ENCODE measurements at places on chromosomes 13 and 19. TPM values are rescaled to one million over a fixed set of nuclear protein-coding genes. Genes with fewer than 3 reads are reported as not detected.

DNA sequence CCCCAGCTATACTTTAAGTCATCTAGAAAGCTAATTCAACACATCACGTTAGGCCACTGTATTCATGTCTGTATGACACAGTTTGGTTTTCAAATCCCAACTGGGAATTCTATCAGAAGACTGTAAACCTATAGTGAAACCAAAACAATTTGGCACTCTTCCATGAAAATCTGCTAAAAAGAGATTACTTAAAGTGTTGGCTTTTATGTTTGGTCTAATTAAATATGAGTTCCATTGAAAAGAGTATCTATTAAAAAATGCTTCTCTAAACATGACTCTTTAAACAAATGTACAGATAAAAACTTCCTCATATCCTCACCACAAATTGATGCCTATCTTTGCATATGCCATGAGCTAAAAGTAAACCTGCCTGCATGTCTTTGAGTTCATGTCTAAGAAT is 25.4 kb downstream of the PCDH9 start:
- DNase-seq, result no peak
- no peak overlapping the region for H3K27ac ChIP-seq
- no peaks in the 10 kb centered on the region for H3K27me3 ChIP-seq
- no peaks in the 10 kb centered on the region for H3K36me3 ChIP-seq
- H3K4me1 ChIP-seq, result peaks cover 9% of the 10 kb centered on the region

GRCh38 chr19:29436591-29437103 is 89.1 kb upstream of the VSTM2B start:
- no peak overlapping the region for H3K27ac ChIP-seq
- no peak for DNase-seq
- H3K4me1 ChIP-seq, result no peaks in the 10 kb centered on the region
- H3K27me3 ChIP-seq, result peaks cover 45% of the 10 kb centered on the region

DNA sequence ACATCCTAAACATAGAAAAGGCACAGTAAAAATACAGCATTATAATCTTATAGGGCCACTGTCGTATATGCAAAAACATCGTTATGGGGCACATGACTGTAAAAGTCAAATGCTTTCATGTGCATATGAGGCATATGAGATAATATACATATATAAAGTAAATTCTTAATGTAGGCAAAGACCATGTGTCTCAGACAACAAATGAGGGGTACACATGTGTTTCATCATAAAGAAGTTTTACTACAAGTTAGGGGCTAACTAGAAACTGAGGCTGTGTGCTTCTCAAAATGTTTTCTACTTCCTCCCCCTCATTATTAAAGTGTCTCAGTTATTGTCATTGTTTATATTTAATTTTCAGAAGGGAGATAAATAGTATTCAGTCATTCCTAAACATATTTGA is 309.6 kb downstream of the SHISA2 start:
- peaks cover 11% of the 10 kb centered on the region for H3K4me1 ChIP-seq
- DNase-seq, result no peak
- H3K36me3 ChIP-seq, result no peaks in the 10 kb centered on the region
- H3K27ac ChIP-seq, result no peak overlapping the region

- H3K4me3 ChIP-seq, result no peak overlapping the region
- no peaks in the 10 kb centered on the region for H3K36me3 ChIP-seq
- H3K27ac ChIP-seq, result no peak overlapping the region
- no peak for DNase-seq
- H3K27me3 ChIP-seq, result no peaks in the 10 kb centered on the region
These were observed 241.0 kb downstream of the POSTN start for GRCh38 chr13:37357548-37357947.

- H3K4me1 ChIP-seq, result no peaks in the 10 kb centered on the region
- no peak overlapping the region for H3K4me3 ChIP-seq
- DNase-seq, result no peak
- H3K36me3 ChIP-seq, result no peaks in the 10 kb centered on the region
These were observed 72.3 kb upstream of the POMP start for GRCh38 chr13:28586439-28587173.

GRCh38 chr19:49929121-49929610 is at the start of the genes ATF5 and NUP62:
ATF5 (plus strand) TSS chr19:49929205; CDS start chr19:49930851, 1,646 bp downstream.
NUP62 (minus strand) TSS chr19:49929504; CDS start chr19:49909807, 19,697 bp downstream.
- H3K4me1 ChIP-seq, result peaks cover 45% of the 10 kb centered on the region
- H3K27me3 ChIP-seq, result no peaks in the 10 kb centered on the region
- H3K27ac ChIP-seq, result peak within 1 kb of the TSS; percentile 95
- H3K36me3 ChIP-seq, result peaks cover 33% of the 10 kb centered on the region
- H3K4me3 ChIP-seq, result peak within 1 kb of the TSS; percentile 100

GRCh38 chr13:23703246-23703860 is 133.1 kb downstream of the TNFRSF19 start:
- H3K27ac ChIP-seq, result peak overlapping the region; percentile 80
- no peaks in the 10 kb centered on the region for H3K36me3 ChIP-seq
- peaks cover 15% of the 10 kb centered on the region for H3K4me1 ChIP-seq
- DNase-seq, result no peak
- H3K4me3 ChIP-seq, result no peak overlapping the region
- no peaks in the 10 kb centered on the region for H3K27me3 ChIP-seq

DNA sequence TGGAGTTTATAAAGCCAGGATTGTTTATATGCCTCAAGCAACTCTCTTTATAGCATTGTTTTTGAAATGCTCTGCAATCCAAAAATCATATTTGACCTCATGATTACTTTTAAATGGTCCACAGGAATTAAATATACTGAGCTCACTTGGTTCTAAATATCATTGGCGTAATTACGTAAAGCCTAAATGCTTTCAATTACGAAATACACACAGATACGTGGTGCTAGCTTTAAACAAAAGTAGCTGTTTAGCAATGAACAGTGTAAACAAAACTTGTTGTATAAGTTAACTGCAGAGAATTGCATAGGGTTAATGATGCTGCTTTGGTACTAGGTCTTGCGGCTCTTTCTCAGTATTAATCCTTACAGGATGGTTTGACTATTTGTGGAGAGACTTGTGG is 346.6 kb downstream of the COG6 start:
- H3K4me3 ChIP-seq, result no peak overlapping the region
- no peaks in the 10 kb centered on the region for H3K36me3 ChIP-seq
- H3K4me1 ChIP-seq, result no peaks in the 10 kb centered on the region

DNA sequence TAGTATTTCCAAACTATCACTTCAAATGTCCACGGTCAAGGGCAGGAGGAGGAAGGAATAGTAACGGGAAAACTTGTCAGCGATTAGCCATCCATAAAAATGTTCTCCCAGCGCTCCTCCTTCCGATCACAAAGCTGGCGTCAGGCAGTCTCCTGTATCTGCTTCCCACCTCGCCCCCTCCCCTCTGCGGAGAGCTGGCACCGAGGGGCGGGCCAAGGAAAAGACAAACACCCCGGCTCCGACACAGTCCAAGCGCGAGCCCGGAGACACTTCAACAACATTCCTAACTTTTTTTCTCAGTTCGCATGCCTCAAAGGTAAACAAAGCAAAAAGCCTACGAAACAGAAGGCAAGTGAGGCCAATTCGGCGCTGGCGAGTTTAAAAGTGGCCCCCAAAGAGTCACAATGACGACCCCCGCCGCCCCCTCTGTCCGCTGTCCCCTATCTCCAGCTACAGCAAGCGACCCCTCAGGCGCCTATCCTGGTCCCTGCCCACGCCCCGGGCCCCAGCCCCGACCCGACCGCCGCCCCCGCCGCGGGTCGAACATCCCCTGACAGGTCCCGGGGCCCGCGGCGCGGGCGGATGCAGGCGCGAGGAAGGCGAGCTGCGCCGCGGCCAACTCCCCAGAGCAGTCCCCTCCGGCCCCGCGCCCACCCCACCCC is 736 bp downstream of the SMAD9 start:
- no peaks in the 10 kb centered on the region for H3K36me3 ChIP-seq
- peak overlapping the region; percentile 83 for H3K27ac ChIP-seq
- H3K4me1 ChIP-seq, result peaks cover 24% of the 10 kb centered on the region

GRCh38 chr13:107209824-107210722 is 642.1 kb upstream of the ARGLU1 start:
- H3K27ac ChIP-seq, result peak overlapping the region; percentile 4
- H3K36me3 ChIP-seq, result no peaks in the 10 kb centered on the region
- peaks cover 19% of the 10 kb centered on the region for H3K27me3 ChIP-seq
- no peak for DNase-seq
- peaks cover 50% of the 10 kb centered on the region for H3K4me1 ChIP-seq
- H3K4me3 ChIP-seq, result peak overlapping the region; percentile 43

GRCh38 chr19:55230780-55231179 is 2.2 kb upstream of the TMEM86B start:
- H3K4me3 ChIP-seq, result no peak overlapping the region
- peaks cover 24% of the 10 kb centered on the region for H3K4me1 ChIP-seq
- H3K36me3 ChIP-seq, result peaks cover 71% of the 10 kb centered on the region
- H3K27me3 ChIP-seq, result no peaks in the 10 kb centered on the region

DNA sequence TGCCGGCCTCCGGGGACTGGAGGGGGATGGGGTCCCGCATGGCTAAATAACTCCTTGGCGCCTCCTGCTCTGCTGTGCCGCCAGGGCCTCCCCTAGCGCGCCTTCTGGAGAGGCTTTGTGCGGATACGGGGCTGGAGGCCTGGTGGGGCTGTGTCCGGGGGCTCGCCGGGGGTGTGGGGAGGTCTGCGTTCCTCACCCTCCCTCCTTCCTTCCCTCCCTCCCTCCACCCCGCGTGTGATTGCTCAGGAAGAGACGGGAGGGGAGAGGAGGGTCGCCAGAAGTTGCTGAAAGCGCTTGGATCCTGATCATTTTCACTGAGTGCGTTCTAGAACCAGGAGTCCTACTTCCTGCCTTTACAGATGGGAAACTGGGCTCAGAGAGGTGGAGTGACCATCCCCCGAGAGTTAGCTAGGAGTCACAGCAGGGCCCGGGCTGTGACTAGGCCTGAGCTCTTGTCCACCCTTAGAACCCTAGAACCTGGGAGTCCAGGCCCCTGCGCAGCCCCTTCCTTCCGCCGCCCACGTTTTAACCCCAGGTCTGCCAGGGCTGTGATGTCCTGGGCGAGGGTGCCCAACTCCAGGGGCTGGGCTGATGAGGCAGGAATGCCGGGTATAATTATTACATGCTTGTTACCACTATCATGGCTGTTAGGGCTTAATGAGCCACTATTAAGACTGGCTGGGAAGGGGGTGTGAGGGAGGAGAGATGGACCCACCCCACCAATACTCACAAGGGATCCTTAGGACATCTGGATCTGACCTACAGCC is 782 bp upstream of the JUND start:
- peaks cover 13% of the 10 kb centered on the region for H3K36me3 ChIP-seq
- H3K27ac ChIP-seq, result peak overlapping the region; percentile 97
- H3K4me3 ChIP-seq, result peak overlapping the region; percentile 100
- DNase-seq, result no peak

DNA sequence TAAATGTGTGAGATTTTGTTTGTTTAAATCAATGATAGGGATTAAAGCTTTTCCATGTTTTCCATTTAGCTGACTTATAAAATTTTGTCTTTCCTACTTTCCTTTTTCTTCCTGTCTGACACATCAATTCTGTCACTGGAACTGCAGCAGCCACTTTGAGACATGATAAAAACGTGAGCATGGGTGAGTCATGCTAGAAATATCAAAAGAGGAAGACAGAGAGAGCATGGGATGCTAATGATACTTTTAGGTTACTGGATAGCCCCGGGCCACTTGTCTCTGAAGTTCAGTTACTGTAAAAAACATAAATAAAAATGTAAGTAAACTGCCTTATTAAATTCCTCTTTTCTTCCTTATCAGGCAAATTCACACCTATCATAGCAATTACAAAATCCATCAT is 1332.0 kb upstream of the PCDH20 start:
- no peaks in the 10 kb centered on the region for H3K27me3 ChIP-seq
- no peaks in the 10 kb centered on the region for H3K4me1 ChIP-seq
- DNase-seq, result no peak
- no peak overlapping the region for H3K4me3 ChIP-seq

DNA sequence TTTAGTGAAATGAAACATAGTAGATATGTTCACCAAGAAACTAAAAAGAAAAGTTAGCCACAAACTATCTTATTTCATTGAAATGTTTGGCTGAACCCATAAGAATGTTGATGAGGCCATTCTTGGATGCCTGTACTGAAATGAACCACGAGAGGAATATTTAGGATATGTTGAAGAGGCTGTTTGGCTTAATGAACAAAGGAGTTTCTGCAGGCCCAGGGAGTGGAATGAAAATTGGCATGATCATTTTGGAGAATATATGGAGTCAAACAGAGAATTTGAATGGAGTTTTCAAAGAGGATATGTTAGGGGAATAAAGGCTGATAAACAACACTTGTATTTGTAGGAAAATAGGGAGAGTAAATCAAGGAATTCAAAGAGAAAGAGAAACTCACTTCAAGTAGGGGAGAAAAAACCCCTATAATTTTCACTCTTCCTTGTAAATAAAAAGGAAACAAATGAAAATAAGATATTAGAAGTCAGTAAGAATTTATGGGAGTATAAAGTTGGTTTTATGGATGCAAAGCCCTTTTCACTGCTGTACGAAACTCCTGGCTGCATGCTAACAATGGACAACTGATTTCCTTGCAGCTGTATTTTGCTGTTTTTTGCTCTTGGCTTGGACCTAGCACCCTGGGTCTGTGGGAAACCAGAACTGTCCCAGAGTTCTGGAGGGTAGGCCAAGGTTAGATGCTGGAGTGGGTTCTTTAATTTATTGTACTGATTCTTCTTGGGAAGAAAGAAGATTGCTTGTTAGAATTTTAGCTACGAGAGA is 36.5 kb downstream of the KL start:
- H3K36me3 ChIP-seq, result no peaks in the 10 kb centered on the region
- no peaks in the 10 kb centered on the region for H3K27me3 ChIP-seq
- H3K4me1 ChIP-seq, result peaks cover 22% of the 10 kb centered on the region
- H3K27ac ChIP-seq, result peak overlapping the region; percentile 55
- no peak for DNase-seq

- no peaks in the 10 kb centered on the region for H3K4me1 ChIP-seq
- no peaks in the 10 kb centered on the region for H3K27me3 ChIP-seq
- no peak for DNase-seq
- H3K27ac ChIP-seq, result no peak overlapping the region
- no peaks in the 10 kb centered on the region for H3K36me3 ChIP-seq
These were observed 837.0 kb downstream of the SLITRK6 start for GRCh38 chr13:84962141-84962750.

DNA sequence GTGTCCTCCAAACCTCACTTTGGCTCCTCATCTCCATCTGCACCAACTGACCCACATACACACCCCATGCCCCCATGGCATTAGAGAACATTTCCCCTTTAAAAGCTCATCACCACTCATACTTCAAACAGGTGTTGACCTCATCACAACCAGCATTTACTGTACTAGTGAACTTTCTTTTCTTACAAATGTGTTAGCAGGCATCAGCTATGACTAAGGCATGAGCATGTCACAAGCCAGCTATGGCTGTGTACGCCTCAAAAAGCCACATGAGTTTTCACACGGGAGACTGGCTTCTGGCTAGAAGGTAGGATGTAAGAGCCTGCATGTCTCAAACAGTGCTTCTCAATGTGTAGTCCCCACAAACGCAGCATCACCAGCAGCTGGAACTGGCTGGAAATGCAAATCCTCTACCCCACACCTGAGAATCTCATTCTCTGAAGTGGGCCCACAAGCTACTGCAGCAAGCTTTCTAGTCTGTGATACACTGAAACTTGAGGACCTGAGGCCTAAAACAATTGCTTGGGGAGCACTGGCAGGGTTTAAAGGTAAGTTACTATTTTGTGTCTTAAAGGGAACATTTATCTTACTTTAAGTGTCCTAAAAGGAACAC is 66.8 kb downstream of the TUBGCP3 start:
- no peak for DNase-seq
- H3K27me3 ChIP-seq, result no peaks in the 10 kb centered on the region
- H3K4me3 ChIP-seq, result no peak overlapping the region
- H3K36me3 ChIP-seq, result peaks cover 88% of the 10 kb centered on the region

Gene ZNF471
- total RNA-seq, result 6.9 TPM

Gene ZNF582
- total RNA-seq, result 4.4 TPM

Gene DGKH
- 4.8 TPM for total RNA-seq

Gene CLEC4G
- total RNA-seq, result 0.71 TPM

Gene UGGT2
- total RNA-seq, result 11.4 TPM

Gene FUT1
- total RNA-seq, result 1.8 TPM

Gene KLK6
- total RNA-seq, result not detected

Gene ZNF222
- total RNA-seq, result 4.6 TPM

Gene PGLYRP2
- total RNA-seq, result not detected

Gene CCDC194
- total RNA-seq, result not detected

Gene SPINT2
- 6.8 TPM for total RNA-seq

Gene KIR3DL2
- not detected for total RNA-seq
